Left lung (tissue), 14 donors: ENCODE measurements at places on chromosomes 1 and 21.
A peak's percentile ranks its signal among the peaks of the same experiment; 100 is the strongest.

- DNase-seq, result no peak
- H3K4me1 ChIP-seq, result no peaks in the 10 kb centered on the region
- H3K27me3 ChIP-seq, result no peaks in the 10 kb centered on the region
- H3K27ac ChIP-seq, result no peak overlapping the region
- no peaks in the 10 kb centered on the region for H3K36me3 ChIP-seq
Observed at GRCh38 chr1:213389061-213389581, 338.1 kb downstream of the RPS6KC1 start.

DNA sequence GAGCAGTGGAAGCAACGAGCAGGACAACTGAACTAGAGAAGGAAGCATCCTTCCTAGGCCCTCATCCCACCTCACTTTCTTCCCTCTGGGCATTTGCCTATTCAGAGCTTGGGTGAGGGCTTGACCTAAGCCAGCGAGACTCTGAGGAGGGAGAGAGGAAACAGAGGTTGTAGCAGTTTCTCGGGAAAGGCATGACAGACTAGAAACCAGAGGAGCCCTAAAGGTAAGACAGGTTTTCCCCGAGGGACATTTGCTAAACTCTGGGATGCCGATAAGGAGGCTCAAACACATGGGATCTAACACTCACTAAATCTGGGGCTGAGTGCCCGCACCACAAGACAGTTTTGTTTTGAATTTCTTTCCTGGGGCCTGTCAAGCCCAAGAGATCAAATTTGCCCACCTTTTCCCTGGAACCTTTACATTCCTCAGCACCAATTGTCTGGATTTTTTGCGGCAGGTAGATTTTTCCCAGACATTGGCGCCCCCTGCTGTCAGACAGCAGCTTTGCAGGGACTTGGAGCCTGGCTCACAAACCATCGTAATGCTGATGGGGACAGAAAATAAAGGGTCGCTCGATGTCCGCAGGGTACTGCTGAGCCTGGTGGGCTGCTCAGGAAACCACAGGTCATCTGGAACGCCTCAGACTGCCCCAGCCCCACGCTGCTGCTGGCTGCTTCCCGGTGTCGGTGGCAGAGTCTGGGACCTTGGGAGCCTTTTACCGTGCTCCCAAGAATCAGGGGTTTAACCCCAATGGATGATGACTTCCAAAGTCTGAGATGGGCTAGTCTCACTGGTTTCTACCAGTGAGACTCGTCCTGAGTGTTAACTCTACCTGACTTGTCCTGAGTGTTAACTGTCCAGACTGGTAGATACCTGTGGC lies 23.4 kb upstream of the TSPAN2 start:
- no peaks in the 10 kb centered on the region for H3K27me3 ChIP-seq
- H3K36me3 ChIP-seq, result no peaks in the 10 kb centered on the region
- peak; percentile 31 for DNase-seq
- no peaks in the 10 kb centered on the region for H3K4me1 ChIP-seq

DNA sequence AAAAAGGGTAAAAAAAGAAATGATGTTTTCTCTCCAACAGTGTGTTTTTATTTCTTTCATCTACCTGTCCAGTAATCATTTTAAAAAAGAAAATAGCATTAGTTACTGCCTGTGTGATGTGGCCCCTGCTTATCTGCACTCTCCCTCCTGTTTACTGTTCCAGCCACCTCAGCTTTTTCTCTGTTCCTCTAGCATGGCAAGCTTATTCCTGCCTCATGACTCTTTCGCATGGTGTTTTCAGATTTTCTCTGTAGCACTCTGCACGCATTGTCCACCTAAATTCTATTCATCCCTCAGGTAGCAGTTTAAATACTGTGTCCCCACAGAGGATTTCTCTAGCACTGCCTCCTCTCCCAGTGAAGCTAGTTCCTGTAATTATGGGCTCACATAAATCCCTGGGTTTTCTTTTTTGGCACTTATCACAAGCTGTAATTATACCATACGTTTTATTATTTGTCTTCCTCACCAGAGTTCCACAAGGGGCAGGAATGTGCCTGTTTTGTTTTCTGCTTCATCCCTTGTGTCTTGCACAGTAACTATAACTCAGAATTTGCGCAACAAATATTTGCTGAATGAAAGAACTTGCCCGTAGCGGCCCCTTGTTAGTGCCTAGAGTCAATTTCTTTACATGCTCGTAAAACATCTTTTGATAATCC lies 51.4 kb upstream of the LRIG2 start:
- no peak overlapping the region for H3K4me3 ChIP-seq
- no peaks in the 10 kb centered on the region for H3K36me3 ChIP-seq
- H3K27me3 ChIP-seq, result no peaks in the 10 kb centered on the region
- no peak for DNase-seq

- peaks cover 85% of the 10 kb centered on the region for H3K4me1 ChIP-seq
- no peak overlapping the region for H3K4me3 ChIP-seq
- DNase-seq, result no peak
- H3K36me3 ChIP-seq, result no peaks in the 10 kb centered on the region
Observed at GRCh38 chr1:40377512-40377911, 4.0 kb downstream of the SMAP2 start.

DNA sequence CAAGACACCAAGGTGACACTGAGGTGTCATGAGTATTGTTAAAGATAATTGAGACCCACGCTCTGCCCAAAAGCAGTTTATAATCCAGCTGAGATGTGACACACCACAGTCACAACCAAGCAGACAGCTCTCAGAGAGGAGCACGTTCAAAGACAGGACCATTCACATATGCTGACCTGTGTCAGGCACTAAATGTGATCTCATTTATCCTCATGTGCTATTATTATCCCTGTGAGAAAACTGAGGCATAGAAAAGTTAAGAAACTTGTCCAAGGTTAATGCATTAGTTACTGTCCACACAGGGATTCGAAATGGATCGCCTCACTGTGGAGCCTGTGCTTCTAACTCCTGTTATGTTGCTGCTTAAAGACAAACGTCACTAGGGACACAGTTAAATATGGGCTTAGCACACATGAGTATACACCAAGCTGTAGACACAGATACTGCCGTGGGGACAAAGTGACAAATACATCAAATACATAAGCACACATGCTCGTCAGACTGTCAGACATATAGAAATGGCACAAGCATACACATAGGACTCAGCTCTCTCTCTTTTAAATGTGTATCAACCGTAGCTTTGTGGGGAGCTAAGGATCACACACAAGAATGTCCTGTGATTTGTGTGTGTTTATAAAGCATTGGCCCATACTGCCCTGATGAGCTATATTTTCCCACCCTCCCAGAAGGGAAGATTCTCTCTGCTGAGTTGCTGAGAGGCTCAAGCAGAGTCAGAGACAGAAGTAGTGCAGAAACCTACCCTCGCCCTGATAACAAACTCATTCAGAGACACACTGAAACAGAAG lies 3.5 kb upstream of the IGSF8 start:
- H3K27me3 ChIP-seq, result no peaks in the 10 kb centered on the region
- H3K36me3 ChIP-seq, result no peaks in the 10 kb centered on the region
- H3K4me1 ChIP-seq, result peaks cover 30% of the 10 kb centered on the region
- H3K27ac ChIP-seq, result no peak overlapping the region
- no peak overlapping the region for H3K4me3 ChIP-seq

DNA sequence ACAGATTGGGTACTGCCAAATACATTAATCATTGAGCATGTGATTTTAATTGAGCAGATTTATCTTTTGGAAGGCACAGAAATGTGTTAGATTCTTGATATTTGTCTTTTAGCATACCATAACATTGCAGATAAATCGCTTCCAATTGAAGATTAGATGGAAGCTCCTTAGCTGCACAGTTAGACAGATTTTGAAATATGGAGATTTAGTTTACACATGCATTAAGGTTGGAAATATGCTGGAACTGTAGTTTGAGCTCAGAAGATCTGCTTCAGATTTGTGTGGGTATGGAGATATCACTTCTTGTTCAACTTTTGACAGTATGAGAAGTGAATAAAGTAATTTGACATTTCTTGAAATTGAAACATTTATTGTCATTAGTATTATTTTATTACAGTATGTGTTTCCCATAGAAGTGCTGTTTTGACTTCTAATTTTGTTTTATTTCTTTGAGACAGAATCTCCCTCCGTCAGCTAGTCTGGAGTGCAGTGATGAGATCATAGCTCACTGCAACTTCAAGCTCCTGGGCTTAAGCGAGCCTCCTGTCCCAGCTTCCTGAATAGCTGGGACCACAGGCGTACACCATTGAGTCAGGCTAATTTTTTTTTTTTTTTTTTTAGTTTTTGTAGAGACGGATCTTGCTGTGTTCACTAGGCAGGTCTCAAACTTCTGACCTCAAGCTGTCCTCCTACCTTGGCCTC lies 29.1 kb downstream of the THRAP3 start:
- no peak for DNase-seq
- H3K27me3 ChIP-seq, result no peaks in the 10 kb centered on the region
- peaks cover 5% of the 10 kb centered on the region for H3K4me1 ChIP-seq

GRCh38 chr1:58816747-58817221 lies 32.9 kb upstream of the JUN start:
- peak overlapping the region; percentile 97 for H3K27ac ChIP-seq
- H3K4me3 ChIP-seq, result peak overlapping the region; percentile 57
- DNase-seq, result no peak
